Urinary bladder (tissue), 4 donors: ENCODE measurements at places on chromosomes 1 and 21. TPM values are rescaled to one million over a fixed set of nuclear protein-coding genes. Genes with fewer than 3 reads are reported as not detected.

SEMA4A gene
- 7.3 TPM for total RNA-seq

GRCh38 chr21:25370311-25370744 lies 237.0 kb downstream of the MRPL39 start:
- no peak for DNase-seq

- peak; percentile 50 for DNase-seq
Measured at GRCh38 chr1:209266590-209267205, 316.8 kb upstream of the CAMK1G start.

- no peak for DNase-seq
Measured at GRCh38 chr1:90707363-90707710, 9.8 kb downstream of the BARHL2 start.

DNA sequence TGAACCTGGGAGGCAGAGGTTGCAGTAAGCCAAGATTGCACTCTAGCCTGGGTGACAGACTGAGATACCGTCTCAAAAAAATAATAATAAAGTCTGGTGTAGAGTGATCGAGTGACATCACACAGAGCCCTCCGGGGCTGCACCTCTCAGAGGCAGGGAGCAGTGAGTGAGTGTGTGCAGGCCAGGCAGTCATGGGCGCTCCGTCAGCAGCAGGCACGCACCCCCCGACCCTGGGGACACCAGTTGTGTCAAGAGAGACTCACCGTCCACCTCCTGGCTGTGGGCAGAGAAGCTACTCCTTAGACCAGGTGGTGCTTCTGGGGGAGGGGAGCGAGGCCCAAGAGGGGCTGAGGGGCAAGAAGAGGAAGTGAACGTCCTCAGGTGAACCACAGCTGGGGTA lies 91.8 kb downstream of the SIK1 start:
- DNase-seq: no peak

ADORA1 gene
- 1.4 TPM for total RNA-seq

- DNase-seq: no peak
Measured at GRCh38 chr1:166133857-166134256, 32.9 kb downstream of the FAM78B start.

NPHS2 gene
- total RNA-seq: not detected

GRCh38 chr1:30746212-30747032 lies 11.2 kb downstream of the LAPTM5 start:
- no peak for DNase-seq

DNA sequence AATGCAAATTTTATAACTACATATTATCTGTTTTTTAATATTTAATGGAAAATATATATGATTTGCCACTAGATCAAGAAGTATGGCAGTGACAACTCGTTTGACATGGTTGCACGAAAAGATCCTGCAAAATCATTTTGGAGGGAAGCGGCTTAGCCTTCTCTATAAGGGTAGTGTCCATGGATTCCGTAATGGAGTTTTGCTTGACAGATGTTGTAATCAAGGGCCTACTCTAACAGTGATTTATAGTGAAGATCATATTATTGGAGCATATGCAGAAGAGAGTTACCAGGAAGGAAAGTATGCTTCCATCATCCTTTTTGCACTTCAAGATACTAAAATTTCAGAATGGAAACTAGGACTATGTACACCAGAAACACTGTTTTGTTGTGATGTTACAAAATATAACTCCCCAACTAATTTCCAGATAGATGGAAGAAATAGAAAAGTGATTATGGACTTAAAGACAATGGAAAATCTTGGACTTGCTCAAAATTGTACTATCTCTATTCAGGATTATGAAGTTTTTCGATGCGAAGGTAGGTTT lies 556 bp downstream of the IFI44 start:
- no peak for DNase-seq

DNA sequence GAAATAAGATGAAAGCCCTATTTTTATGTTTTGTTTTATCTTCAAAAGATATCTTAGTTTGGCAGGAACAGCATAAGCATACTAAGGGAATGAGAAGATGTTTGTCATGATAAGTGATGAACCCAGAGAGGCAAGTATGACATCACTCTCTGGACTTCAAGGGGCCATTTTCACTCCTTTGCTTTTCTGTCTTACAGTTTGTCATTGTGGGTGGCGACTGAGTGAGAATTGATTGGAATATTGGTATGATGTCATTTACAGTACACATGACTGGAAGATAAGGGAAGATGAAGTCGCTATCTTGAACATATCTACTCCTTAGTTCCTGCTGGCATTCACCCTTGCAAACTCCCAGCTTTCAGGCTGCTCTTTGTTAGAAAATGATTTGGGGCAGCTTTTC lies 258.1 kb upstream of the RAB4A start:
- DNase-seq: no peak

- DNase-seq: peak; percentile 42
Measured at GRCh38 chr1:192530254-192530653, 45.3 kb upstream of the RGS1 start.

DNA sequence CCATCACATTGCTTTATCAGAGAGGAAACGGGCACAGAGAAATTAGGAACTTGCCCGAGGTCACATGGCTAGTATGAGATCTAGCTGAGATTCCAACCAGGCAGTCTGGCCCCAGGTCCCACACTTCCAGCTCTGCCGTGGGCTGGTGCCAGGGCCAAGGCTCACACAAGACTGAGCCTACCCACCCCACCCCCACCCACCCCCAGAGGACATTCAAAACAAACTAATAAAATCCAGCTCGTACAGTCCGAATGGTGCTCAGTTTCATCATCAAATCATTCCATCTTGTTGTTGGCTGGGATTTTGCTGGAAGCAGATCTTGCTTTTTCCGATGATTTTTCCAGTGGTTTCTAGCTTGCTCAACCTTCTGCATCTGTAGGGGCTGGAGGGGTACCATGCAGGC lies 27.9 kb downstream of the MATN1 start:
- no peak for DNase-seq

DNA sequence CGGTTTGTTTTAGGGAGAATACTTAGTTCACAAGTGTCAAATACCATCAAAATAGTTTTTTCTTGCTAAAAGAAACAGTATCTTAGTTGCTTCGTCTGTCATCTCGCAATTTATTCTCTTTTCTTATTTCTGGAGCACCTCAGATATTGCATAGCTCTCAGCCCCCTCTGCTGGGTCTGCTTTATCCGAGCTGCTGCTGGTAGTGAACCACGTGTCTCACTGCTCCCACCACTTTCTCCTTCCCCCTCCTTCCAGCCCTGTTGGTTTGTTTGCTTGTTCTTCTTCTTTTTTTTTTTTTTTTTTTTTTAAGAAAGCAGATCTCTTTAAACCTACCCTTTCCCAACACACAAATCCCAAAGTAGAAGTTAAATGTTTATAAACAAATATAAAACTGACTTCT lies 170.8 kb downstream of the EDEM3 start:
- DNase-seq: no peak

DNA sequence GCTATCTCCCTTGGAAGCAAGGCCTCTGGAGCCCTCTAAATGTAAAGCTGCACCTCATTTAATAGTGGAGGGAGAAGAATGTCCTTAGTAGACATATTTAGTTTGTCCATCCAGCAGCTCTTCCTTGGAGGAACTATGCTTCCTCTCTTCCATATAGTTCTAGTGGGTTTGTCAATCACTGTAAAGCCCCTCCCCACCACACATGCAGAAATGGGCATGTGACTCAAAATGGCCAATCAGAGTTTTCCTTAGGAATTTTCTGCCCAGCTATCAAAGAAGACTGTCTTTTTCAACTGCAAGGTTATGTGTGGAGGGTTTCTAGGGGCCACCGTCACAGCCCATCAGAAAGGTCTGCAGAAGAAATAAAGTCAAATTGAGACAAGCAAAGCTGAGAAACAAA lies 175.5 kb downstream of the MIS18A start:
- DNase-seq: no peak

DNA sequence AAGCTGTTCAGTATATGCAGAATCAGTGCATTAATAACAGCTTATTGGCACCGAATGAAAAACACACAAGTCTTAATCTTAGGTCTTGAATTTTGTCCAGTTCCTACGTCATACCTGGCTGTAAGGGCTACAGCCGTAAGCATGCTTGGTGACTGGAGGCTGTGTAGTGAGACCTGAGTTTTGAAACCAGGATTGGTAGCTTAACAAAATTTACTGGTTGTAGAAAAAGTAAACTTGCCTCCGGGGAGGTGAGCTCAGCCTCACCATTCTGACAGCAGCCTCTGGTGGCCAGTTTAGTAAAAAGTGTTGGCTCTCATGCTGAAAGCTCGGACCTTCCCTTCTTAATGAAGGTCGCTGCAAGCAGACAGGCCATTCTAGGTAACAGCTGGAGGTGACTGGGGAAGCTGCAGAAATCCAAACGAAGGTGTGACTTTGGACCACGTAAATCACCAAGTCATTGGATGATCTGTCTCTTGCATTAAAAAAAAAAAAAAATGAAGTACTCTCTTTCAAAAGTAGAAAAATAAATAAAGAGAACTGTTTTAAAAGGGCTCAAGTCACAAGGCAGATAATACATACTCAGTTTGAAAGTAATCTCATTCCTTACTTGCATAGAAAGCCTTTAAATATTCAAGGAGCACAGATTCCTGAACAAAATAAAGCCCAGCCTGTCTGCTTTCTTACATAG lies 48.9 kb downstream of the HLCS start:
- DNase-seq: no peak

DNA sequence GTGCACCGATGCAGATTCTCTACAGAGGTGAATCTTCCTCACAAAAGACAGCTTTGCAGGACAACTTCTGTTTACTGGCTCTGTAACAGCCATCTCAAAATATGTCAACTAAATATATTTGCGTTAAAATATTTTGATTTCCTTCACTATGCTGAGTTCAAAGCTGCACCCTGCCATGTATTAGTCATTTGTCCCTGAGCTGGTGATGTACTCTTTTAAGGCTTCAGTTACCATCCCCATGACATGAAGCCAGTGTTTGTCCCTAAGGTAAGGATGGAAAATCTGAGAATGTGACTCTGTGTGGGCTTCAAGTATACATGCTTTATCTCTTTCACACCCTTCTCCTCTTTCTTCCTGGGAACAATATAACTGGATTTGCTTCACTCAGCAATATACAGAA lies 70.2 kb upstream of the BTG3 start:
- DNase-seq: no peak

MPZ gene
- 27.1 TPM for total RNA-seq

FCRL3 gene
- 0.05 TPM for total RNA-seq

- no peak for DNase-seq
Measured at GRCh38 chr1:99781798-99782197, 15.4 kb upstream of the FRRS1 start.

- no peak for DNase-seq
Measured at GRCh38 chr1:113109908-113110554, 37.0 kb downstream of the LRIG2 start.

DNA sequence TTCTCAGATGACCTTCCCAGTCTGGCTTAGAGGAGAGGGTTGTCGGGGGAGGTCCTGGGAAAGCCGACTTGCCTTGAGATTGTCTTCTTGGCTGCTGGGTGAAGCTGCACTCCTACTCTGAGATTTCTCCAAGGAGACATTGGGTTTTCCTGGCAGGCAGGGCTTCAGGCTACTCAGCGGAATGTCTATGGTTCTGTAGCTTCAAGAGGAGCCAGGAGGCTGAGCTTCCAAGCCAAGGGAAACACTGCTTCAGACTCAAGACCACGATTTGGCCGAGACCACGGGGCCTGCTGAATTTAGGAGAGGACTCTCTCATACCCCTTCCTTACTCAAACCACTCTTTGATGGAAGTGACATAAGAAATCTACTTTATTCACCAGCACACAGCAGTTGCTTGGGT lies 67.8 kb downstream of the NTMT2 start:
- DNase-seq: no peak

ESRRG gene
- 14.0 TPM for total RNA-seq

- no peak for DNase-seq
Measured at GRCh38 chr1:85661767-85662166, 46.5 kb downstream of the ZNHIT6 start.

NBPF10 gene
- 4.7 TPM for total RNA-seq

CLCA4 gene
- 38.1 TPM for total RNA-seq

DNA sequence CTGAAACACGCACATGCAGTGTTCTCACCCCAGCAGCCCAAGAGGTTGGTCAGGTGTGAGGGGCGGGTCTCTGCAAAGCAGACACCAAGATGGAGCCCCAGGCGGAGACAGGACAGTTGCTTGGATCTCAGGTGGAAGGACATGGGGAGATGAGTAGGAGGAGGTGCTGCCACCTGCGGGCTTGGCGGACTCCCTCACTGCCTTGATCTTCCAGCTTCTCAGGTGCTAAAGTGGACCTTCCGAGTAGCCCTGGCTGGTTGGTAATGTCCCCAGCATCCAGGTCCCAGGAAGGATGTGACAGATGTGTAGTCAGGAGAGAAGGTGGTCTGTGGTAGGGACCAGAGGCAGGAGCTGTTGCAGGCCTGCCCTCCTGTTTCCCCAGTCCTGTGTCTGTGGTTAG lies 114.1 kb downstream of the AJAP1 start:
- no peak for DNase-seq

DENND1B gene
- 50.8 TPM for total RNA-seq

GRCh38 chr1:47659146-47659545 lies 221.3 kb downstream of the FOXD2 start:
- no peak for DNase-seq

- no peak for DNase-seq
Measured at GRCh38 chr1:198272492-198272891, 115.7 kb downstream of the NEK7 start.

C2CD4D gene
- not detected for total RNA-seq
